AML-193 (cell line): ENCODE measurements at places on chromosomes 1 and 21.

- DNase-seq, result peak; percentile 82
These were observed 6.1 kb upstream of the CD1A start for GRCh38 chr1:158248118-158248517.

DNA sequence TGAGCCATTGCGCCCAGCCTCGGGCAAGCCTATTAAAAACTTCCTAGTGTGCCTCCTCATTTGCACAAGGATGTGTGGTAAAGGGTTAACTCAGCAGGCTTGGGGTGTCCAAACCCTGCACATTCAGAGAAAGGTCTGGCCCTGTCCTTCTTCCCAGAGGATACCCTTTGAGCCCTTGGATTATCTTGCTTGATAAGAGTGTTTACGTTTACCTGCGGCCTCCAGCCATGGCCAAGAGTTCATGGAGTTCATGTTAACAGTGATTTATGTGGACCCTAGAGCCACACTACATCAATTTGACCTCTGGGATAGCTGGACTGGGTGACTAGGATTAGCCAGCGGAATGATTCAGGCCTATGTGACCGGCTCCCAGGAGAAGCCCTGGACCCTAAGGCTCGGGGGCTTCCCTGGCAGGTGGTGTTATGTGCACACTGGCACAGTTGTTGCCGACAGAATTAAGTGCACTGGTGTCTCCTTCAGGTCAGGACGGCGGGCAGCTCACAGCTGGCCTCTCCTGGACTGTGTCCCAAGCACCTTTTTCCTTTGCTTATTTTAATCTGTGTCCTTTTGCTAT, 7.7 kb upstream of the TCP10L start:
- DNase-seq, result no peak

DNA sequence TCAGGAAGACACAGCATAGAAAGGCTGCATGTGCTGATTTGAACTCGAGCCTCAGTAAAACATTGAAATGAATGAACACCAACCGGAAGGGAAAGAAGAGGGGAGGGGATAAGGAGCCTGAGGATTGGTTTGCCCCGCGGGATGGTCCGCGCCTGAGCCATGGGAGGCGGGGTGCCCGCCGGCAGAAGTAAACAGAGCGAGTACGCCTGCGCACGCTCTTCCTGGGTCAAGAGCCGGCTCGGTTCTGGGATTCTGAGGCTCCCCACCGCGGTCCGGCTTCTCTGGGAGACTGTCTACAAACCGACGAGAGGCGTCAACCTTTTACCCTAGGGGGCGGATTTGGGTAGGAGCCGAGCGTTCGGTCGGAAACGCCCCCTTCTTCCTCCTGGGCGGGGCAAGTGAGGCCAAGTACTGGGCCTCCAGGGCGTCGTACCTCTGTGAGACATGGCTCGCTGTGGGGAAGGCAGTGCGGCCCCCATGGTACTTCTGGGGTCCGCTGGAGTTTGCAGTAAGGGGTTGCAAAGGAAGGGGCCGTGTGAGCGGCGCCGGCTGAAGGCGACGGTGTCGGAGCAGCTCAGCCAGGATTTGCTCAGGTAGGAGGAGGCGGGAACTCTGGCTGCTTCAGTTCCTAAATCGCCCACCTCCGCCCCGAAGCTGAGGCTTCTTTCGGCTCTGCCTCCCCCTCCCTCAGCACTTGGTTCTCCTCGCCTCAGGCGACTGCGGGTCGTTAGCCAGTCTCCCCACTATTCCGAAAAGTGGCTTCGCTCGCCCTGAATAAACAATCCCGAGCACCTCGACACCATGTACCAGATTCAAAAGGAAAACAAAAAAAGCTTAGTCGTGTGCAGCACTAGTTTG, at the start of gene BTBD8:
TSS of gene BTBD8 (plus strand) at position 218 of the 858 bp plus-strand sequence. CDS start at position 445, 227 bp downstream.
- DNase-seq, result peak; percentile 49

GRCh38 chr1:20348326-20348915, 57.7 kb downstream of the VWA5B1 start:
- DNase-seq, result no peak

- no peak for DNase-seq
These were observed 9.1 kb downstream of the PPFIA4 start for GRCh38 chr1:203035111-203036000.

GRCh38 chr21:41744028-41744930, 22.6 kb downstream of the RIPK4 start:
- no peak for DNase-seq

GRCh38 chr1:197987294-197987693, 70.1 kb downstream of the LHX9 start:
- DNase-seq, result no peak

DNA sequence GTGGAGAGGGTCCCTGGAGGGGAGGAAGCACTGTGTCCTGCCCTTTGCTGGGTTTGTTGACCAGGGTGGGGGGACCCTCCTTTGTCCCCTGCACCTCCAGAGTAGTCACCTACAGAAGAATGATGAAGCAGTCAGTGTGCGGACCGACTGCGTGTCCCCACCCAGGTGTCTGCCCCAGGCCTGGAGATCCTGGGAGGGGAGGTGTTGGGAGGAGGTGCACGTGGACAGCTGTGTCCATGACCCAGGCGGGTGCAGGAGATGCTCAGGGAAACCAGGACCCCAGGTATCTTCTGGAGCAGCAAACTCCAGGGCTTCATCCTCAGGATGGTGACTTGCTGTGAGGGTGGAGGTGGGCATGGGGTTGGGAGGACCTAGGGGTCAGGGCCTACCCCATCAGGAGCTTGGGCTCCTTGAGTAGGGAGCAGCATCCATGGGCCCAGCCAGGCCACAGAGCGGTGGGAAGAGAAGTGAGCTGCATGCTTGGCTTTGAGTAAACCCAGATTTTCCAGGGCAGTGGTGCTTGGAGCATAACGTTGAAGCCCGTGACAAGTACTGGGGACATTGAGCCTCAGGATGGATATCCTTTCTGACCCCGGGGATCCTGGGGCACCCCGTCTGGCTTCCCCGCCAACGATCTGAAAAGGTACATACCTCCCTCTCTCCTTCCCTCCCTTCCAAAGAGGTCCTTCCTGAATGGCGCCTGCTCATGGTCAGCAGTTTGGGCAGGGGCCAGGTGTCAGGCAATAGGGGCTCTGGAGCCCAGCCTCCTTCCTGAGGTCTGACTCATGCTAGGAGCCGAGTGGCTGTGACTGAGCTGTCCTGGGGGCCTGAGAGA, 13.7 kb downstream of the ACTRT2 start:
- no peak for DNase-seq

DNA sequence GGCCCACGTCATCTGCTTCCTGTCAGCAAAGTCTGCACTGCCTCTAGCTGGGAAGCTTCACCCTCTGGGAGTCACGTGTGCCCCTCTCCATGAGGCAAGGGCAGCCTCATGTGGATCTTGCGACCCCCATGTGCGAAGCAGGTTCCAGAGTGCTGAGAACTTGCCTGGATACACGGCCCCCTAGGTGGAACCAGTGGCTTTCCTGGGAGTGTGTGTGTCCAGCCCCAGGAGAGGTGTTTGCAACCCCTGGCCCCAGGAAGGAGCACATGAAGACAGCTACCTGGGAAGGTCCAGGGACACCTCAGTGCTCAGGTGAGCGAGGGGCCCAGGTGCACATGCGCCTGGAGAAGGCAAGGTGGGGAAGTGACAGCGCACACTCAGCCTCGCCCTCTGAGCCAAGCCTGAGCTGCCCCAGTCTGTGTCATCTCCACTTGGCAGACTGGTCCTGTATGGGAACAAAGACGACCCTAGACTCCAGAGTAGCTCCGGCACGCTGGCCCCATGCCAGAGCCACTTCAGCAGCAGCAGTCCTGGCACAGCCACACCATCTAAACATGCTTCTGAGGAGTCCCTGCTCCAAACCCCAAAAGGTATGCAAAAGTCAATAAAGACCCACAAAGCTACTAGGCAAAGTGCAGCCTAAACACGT, 8.9 kb downstream of the LSS start:
- DNase-seq, result no peak

GRCh38 chr1:37795340-37796125, 1.9 kb downstream of the MANEAL start:
- DNase-seq, result no peak

DNA sequence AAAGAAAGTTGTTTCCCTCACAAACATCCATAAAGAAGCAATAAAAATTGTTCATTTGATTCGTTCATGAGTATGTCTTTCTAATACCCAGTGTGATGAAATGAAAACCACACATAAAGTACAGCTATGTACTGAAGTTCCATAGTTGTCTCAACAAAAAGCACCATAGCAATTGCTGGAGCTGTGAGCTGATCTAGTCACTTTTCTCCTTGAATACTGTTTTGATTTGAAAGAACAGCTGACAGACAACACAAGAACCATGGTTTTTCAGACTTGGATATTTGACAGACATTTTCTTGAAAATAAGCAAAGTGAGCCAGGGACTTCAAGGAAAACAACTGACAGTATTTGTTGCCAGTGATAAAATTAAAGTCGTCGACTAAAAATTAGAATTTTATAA, 237.1 kb upstream of the PLD5 start:
- no peak for DNase-seq

DNA sequence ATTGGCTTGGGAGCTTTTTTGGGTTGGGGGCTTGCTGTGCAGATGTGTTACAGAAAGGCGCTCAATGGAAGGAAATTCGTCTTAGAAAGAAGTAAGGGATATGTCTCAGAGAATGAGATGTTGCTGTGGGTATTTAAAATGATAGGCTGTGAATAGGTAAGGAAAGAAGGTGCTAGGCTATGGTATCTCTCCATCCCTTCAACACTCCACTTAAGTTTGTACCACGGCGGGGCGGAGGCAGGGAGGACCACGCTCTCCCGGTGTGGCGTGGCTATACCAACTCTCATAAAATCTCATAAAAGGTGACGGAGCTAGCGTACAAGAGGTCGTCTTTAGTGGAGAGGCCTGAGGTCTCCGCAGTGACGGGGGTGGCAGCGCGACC, 305 bp upstream of the RPS6KC1 start:
- peak; percentile 64 for DNase-seq

- no peak for DNase-seq
These were observed 28.9 kb upstream of the HPDL start for GRCh38 chr1:45297666-45298356.

DNA sequence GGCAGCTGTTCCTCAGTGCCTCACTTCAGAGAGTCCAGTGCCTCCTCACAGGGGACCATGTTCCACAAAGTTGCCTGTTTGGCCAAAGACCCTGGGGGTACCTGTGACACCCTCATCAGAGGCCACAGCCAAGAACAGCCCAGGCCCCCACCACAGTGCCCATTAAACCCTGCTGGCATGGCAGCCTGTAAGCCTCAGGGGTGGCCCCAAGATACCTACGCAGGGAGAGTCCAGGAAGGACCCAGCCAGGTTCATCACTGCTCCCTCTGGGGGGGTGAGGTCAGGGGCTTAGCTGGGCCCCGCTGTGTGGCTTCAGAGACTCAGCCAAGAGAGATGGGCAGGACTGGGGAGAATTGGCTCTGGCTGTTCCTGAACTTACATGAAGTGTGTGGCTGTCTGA, 19.1 kb upstream of the PRDM16 start:
- no peak for DNase-seq

DNA sequence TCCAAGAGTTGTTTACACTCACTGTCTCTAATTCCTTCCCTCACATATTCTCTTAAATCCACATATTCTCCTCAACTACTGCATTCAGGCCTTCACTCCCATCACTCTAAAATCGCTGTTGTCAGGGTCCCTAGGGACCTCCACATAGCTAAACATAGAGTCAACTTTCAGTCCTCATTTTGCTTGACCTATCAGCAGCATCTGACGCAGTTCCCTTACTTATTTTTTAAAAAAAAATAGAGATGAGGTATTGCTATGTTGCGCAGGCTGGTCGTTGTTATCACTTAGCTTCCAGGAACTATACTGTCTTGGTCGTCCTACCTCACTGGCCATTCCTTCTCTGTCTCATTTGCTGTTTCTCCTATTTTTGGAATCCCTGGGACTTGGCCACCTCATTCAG, 11.7 kb upstream of the PLEKHO1 start:
- no peak for DNase-seq

DNA sequence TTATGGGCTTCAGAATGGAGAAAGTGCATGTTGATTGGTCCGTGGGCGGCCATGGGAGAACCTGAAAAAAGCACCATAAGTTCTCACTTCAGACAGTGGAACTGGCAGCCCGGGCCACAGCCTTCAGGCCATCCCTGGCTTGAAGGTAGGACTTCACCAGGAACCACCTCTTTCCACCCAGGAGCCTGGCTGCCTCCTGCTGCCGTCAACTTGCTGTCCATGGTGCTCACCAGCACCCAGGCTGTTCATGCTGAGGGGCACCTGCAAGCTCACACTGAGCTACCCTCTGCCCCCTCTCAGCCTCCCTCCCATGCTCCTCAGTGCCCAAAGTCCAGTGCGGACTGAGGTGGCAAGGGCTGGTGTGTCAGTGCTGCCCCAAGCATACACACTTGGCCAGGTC, 12.9 kb upstream of the FNBP1L start:
- no peak for DNase-seq

DNA sequence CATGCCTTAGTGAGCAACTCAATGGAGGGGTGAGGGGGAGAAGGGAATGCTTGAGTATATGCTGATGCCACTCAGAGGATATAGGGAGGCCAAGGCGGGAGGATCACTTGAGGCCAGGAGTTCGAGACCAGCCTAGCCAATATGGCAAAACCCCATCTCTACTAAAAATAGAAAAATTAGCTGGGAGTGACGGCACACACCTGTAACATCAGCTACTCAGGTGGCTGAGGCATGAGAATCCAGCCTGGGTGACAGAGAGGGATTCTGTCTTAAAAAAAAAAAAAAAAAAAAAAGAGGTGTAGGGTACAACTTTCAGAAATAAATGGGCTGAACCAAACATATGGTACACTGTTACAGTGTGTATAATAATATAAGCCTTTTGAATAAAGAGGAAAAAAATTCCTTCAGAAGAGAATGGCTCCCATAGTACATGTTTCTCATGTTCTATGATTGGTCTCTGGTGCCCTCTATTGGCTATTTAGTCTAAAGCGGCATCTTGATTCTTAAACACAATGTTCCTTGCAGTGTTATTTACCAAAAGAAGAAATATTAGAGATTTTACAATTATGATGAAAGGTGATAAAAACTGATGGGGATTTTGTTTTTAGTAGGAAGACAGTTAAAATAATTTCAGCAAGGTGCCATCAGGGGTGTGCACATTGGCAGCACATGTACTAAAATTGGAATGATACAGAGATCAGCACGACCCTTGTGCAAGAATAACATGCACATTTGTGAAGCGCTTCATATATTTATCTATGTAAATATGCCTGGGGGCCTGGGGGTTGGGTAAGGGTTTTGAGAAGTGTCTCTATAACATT, 109.8 kb downstream of the PATJ start:
- peak; percentile 57 for DNase-seq
